Stimulated activated CD4-positive, alpha-beta T cell treated with anti-CD3 and anti-CD28 coated beads, TNF-alpha, amount 100 ng/mL, for 48 hours (primary cell): ENCODE measurements at places on chromosomes 13 and 19.

GRCh38 chr13:21012841-21013681 is 48.3 kb downstream of the LATS2 start:
- DNase-seq = no peak

- DNase-seq = no peak
Observed at GRCh38 chr19:7734220-7735203, 2.6 kb upstream of the CLEC4G start.

DNA sequence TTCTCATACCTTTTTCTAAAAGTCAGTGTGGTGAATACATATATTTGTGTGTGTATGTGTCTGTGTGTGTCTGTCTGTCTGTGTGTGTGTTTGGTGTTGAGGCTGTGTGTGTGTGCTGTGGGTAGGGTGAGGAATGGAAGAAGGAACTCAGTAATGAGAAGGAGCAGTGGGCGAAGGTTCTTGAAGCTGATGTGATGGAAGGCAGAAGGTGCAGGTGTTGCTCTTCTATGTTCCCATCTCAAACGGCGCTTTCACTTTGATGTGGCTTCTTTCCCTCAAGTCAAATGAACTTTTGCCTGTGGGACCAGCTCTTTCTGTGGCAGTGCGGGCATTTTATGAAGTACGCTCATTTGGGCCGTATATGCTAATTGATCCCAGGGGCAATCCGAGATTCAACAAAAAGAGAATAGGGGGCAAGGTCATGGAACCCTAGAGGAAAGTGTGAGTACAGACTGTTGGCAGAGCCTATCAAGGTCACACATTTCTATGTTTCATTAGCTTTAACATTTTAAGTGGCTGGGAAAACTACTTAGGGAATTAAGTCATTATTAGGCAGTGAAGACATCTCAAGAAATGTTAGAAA is 15.2 kb downstream of the BIVM start:
- no peak for DNase-seq

DNA sequence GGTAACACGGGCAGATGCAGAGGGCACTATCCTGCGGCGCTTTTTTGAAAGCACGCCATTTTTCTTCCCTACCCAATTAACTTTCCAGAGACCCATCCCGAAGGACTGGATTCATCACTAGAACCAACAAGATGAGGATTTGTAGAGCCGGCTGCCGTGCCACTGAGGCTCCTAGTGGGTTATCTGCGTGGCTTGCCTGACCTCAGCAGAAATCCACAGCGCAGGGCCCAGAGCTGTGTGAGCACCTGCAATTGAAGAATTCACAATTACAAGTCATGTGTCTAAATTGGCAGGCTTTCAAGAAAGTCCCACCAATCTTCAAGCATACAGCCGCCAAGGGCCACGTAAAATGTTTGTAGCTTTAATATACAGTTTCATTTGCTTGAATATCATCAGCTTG is 75.5 kb downstream of the ALOX5AP start:
- DNase-seq = no peak

DNA sequence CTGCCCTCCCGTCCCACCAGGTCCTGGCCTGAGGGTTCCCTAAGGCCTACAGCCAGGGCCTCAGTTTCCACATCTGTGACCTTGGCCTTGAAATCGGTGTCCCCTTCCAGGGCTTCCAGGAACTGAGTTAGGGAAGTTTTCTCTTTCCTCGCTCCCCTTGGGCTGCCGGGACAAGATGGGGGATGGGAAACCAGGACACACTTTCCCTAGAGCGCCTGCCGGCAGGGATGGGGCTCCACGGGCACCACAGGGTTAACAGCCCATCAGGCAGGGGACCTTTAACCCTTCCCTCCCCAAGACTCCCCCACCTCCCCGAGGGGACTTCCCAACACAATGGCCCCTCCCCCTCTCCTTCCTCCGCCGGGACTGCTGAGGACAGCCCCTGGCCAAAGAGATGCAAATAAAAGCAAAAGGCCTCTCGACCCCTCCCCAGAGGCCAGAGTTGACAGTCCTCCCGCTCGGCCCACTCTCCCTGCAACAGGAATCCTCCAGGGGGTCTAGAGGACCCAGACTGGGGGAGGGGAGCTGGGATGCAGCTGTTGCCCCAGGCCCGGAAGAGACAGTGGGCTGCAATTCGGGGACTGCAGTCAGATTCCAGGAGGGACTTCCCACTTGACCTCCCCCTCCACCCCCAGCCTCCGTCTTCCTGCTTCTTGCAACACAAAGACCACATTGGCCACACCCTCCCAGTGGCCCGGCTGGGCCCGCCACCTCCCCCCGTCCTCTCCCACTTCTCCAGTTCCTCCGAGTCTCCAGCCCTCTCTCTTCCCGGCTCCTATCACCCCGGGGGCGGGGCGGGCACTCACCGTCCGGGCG is 3.4 kb downstream of the BBC3 start:
- no peak for DNase-seq

DNA sequence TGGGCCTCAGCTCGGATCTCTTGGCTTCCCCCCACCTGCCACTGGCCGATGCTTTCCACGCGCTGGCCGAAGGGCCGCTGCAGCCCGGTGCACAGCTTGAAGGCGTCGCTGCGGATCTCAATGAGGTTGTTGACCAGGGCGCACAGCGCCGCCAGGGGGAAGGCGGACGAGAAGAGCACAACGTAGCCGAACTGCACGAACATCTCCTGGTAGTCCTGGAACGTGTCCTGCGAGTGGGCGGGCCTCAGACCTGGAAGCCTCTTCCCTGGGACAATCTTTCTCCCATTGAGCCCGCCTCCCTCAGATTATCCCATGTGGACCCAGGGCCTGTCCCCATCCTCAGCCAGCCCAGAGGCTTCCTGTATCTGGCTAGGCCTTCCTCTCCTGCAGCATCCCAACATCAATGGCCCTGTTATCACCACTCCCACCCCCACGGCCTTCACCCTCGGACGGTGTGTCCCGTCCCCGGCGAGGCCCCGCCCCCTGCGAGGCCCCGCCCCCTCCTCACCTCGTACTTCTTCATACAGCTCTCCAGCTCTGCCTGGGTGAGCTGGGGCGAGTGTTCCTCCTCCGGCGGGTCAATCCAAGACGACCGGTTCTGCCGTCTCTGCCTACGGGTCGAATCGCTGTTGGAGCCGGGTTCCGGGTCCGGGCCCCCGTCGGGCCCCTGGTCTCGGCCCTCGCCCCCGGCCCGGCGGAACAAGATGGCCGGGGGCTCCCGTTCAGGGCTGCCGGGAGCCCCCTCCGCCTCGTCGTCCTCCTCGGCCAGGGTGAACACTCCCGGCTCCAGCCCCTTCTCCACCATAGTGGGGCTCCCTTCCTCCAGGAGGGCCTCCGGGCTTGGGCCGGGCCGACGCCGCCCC is 6.8 kb downstream of the ANO8 start:
- no peak for DNase-seq

DNA sequence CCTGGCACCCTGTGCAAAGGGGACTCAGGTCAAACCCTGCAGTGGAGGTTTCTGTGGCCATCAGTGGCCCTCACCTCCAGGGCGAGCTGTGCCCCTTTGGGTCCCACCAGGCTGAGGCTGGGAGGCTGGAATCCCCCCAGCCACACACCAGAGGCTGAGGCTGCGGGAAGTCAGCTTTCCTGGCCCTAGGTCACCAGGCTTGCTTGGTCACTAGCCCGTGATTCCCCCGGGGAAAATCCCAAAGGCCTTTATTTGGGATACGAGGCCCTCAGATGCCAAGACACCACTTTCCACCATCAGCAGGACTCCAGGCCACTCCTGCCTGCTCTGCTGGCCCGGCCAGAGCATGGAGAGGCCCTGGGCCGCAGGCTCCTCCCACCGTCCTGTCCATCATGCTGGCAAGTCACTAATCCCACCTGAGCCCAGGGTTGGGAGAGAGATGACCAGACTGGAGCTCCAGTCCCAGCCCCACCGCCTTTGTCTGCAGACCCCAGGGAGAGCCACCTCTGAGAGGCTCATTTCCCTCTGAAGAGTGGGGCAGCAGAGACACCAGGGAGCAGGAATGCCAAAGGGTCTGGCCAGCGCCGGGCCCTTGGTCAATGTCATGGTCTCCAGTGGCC is 4.7 kb downstream of the NKPD1 start:
- DNase-seq = no peak
